Smooth muscle cell of trachea (primary cell): ENCODE measurements at places on chromosomes 13 and 19. TPM values are rescaled to one million over a fixed set of nuclear protein-coding genes. Genes with fewer than 3 reads are reported as not detected.

The TUBA3C gene
- total RNA-seq = 0.15 TPM in 1 of 2 replicates, not detected in the other

The ADAMTSL5 gene
- total RNA-seq = 5.7 and 11.7 TPM in 2 replicates

The WDR87 gene
- total RNA-seq = under 0.01 TPM in 1 of 2 replicates, not detected in the other

The DCT gene
- total RNA-seq = 0.17 TPM in 1 of 2 replicates, not detected in the other

The UNC13A gene
- total RNA-seq = under 0.01 and 0.50 TPM in 2 replicates

The ADGRE3 gene
- total RNA-seq = not detected in 2 replicates

The STAP2 gene
- total RNA-seq = 5.1 and 5.5 TPM in 2 replicates

The PSG1 gene
- 0.58 and 1.8 TPM in 2 replicates for total RNA-seq

The ZNF98 gene
- total RNA-seq = not detected in 2 replicates

The LGALS7 gene
- not detected in 2 replicates for total RNA-seq

The ZNF627 gene
- 18.9 and 20.4 TPM in 2 replicates for total RNA-seq

The CELF5 gene
- 0.17 TPM in 1 of 2 replicates, not detected in the other for total RNA-seq

The HIPK4 gene
- total RNA-seq = 0.17 TPM in 1 of 2 replicates, not detected in the other

The C19orf33 gene
- not detected in 2 replicates for total RNA-seq

The SLAIN1 gene
- 0.15 and 0.17 TPM in 2 replicates for total RNA-seq

The ZNF784 gene
- 4.7 and 4.8 TPM in 2 replicates for total RNA-seq

The PLIN5 gene
- total RNA-seq = not detected in 2 replicates
